ENCODE measurements at places on chromosomes 7 and 10.

- no peak for DNase-seq
Observed at GRCh38 chr10:25562547-25562946, 371.5 kb upstream of the MYO3A start.

DNA sequence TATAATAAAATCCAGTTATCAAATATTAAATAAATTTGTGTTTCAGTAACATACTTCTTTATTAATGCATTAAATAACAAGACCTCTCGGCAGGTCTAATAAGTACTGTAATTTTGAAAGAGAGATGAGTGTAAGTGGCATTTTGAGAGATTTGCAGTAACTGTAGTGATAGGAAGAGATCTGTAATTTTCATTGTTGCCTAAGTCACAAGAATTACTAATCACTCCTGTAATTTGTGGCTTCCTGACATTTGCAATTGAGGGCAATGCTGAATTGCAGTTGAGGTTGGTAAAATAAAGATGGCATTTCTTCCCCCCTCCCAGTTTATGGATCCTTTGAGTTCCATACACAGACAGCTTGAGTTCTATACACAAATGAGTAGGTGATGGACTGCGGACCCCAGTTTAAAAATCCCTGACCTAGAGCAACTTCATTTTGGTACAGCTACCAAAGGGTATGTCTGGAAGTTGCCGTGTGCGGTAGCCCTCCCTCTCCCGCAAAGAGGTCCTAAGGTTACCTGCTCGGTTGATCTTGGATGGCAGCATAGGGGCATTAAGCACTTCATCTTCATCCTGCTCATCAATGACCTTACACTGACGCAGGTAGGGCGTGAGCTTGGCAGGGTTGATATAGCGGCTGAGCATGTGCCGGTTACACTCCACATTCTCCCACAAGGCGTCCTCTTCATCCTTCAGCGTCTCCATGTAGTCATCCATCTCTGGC lies 96.4 kb downstream of the CARD11 start:
- DNase-seq, result no peak

DNA sequence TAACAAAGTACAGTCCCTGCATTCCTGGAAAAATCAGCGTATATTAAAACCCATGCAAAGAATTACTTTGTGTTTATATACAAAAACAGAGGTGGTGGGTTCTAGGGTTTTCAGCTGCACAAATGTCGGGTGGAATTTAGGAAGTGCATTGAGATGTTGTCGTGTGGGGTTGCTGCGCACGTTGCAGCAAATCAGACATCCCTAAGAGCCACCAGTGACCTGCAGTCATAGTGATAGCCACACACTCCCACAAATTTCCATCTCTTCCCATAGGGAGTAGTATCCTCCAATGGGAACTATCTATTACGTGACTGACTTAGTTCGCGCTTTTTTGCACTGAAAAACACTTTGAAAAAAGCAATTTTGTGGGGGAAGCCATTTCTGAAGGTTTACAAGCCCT lies 375.2 kb upstream of the GALNT17 start:
- no peak for DNase-seq

- no peak for DNase-seq
Observed at GRCh38 chr7:1892011-1892965, 222.2 kb downstream of the ELFN1 start.

GRCh38 chr10:6275022-6275997 lies 72.6 kb downstream of the PFKFB3 start:
- DNase-seq, result peak; percentile 97

- DNase-seq, result no peak
Observed at GRCh38 chr7:2876031-2876731, 32.1 kb upstream of the GNA12 start.

DNA sequence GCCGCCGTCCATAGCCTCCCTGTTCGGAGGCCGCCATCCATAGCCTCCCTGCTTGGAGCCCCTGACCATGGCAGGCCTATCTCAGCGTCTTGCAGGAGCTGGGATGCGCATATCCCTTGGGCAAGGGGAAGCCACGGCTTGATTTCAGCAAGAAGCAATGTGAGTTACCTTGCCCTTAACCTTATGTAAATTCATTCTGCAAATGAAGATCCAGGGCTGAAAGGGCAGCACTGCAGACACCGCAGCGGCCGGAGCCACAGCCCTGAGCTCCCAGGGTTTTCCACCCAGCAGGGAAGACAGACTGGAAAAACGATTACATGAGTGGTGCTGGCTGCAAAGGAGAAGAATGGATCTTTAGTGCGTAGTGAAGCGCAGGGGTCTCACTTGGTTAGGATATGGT lies 95.8 kb downstream of the SEC61G start:
- no peak for DNase-seq
